GM23248 (cell line): ENCODE measurements at places on chromosomes 7 and 10. TPM values are rescaled to one million over a fixed set of nuclear protein-coding genes. Genes with fewer than 3 reads are reported as not detected.

Gene CCDC201
- not detected in 2 replicates for total RNA-seq

GRCh38 chr7:16399265-16399831 is 22.0 kb downstream of the CRPPA start:
- peak; percentile 22 for DNase-seq

DNA sequence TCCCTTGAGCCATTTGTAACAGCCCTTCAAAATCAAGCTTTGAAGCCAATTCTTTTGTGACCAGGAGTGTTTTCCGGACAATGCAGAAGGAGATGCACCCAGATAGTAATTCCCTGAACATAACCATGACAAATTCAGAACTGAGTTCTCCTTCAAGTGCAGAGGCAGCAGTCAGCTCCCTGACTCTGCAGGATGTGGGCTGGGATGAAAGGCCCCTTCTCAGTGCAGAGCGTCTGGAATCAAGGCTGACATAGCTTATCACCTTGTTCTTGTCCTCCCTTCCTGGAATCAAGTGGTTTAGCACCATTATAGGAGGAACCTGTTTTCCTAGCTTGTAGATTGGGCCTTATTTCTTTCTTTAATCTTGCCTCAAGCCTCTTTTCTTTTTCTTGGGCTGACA is 143.4 kb downstream of the SORCS3 start:
- DNase-seq: no peak

Gene SLC39A12
- not detected in 2 replicates for total RNA-seq

DNA sequence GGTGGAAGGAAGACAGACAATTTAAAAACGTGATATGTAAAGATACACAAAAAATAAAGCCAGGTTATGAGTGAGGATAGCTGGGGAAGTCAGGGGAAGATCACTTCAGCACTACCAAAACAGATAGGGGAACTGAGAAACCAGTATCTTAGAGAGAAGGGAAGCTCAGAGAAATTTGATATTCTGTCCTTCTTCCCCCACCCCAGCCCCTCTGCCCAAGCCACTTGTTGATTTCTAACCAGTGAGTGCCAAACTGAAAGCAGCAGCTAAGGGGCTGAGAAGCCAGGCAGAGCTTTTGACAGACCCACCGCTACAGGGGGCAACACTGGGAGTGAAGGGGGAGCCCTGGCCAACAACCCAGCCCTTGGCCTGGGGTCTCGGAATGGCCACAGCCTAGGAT is 9.1 kb upstream of the SLC29A3 start:
- no peak for DNase-seq

DNA sequence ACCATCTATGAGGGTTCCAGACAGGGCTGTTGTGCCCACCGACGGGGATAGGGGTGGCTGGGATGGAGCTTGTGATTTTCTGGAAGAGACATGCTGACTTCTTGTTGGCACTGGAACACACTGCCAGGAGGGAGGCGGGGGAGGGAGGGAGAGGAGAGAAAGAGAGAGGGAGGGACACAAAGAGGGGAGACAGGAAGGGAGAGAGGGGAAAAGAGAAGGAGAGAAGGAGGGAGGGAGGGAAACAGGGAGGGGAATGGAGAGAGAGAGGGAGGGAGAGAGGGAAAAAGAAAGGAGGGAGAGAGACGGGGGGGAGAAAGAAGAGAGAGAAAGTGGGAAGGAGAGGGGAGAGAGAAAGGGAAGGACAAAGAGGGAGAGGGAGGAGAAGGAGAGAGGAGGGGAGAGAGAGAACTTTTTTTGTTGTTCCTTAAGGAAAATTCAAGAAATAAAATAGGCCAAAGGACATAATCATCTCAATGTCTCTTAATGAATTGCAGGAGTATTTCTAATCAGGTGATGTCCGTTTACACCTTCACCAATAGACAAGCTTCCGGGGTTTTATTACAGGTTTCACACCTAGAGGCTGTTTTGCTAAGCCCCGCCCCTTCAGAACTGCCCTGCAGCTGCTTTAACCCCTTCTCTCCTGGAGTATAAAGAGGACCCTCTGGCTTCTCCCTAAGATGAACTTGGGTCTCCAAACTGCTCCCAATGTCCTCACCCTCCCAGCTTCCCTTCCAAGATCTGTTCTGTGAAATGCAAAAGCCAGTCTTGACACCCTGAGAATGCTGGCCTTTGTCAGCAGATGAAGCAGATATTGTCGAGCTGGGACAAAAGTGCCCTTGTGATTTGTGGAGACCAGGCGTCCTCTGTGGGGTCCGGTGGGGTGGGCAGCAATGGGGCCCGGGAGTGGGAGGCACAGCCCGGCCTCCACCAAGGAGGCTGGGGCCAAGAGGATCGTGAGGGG is 82.0 kb upstream of the GTF2IRD1 start:
- DNase-seq: no peak

DNA sequence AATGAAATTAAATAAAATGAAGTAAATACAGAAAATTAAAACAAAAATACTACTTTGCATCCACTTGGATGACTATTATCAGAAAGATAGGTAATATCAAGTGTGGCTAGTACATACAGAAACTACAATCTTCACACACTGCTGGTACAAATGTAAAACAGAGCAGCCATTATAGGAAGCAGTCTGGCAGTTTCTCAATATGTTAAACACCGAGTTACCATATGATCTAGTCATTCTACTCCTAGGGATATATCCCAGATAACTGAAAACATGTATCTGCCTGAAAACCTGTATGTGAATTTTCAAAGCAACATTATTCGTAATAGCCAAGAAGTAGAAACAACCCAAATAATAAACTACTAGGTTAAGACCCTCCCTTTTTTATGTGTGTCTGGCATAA is 33.4 kb downstream of the LARP4B start:
- no peak for DNase-seq

DNA sequence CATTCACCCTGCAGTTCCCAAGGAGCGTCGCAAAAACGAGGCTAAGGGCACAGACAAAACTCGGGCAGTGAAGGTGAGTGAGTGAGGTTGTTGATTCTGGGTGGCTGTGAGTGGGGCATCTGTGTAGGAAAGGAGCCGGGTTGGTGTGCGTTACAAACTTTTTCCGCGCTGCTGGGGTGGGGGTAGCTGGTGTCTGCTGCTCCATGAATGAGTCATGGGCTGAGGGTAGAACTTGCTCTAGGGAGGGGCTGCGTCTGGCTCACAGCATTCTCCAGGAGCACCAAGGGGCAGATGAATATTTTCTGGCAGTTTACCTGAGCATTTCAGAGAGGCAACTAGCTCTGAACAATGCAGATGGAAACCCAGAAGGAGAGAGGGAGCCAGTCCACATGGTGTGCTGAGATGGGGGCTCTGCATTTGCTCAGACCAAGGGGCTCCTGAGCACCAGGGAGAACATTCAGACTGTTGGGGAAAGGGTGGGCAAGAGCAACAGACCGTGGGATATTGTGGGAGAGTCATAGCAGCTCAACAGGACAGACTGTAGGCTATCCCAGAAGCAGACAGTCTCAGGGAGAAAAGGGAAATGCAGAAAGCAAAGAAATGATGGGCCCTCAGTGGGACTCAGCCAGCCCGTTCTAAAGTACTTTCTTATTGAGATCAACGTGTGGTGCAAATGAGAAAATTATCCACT is 18.8 kb downstream of the NOBOX start:
- DNase-seq: no peak

DNA sequence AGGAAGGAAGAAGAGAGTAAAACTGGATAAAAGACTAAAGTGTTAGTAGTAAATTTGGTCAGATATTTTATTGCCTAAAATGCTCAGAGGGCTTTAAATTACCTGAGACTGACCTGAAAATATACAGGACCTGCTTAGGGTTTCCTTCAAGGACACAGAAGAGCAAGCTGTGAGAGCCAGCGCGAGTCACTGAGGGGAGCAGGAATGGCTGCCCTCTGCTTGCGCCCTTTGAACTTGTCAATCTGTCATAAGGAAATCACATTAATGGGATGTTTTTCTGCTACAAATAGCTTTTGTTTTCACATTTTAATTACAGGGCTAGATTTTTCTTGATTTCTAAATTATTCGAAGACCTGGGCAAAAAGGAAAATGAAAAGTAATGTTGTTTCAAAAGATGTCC is 26.9 kb downstream of the DNAJB9 start:
- DNase-seq: no peak

Gene UCN3
- not detected in 2 replicates for total RNA-seq

Gene ERVW-1
- not detected in 2 replicates for total RNA-seq

DNA sequence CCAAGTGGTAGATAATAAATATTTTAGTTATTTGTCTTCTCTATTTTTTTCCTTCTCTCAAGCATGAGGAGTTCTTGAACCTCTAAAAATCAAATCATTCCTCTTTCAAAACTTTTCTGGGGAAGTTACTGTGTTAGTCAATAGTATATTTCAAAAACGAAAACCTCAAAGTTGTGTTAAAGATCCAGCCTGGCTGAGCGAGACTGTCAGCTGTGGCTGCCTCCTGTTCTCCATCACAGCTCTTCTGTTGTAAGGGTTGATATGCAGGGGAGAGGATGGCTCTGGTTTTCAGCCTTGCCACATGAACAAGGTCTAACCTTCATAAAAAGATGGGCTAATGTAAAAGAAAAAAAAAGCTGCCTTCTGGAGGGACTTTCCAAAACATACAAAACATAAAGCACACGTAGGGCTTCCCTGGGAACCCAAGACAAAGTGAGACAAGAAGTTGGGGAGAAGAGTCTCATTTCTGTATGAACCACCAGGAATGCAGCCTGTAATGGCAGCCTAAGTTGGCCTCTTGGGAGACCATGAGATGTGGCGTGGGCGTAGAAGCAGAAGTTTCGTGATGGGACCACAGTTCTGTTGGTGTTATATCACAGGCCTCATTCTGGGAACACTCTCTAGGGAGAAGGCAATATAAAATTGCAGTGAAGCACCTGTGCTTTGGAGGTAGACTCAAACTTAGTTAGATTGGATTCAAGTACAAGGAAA is 77.9 kb upstream of the FHIP2A start:
- DNase-seq: no peak

DNA sequence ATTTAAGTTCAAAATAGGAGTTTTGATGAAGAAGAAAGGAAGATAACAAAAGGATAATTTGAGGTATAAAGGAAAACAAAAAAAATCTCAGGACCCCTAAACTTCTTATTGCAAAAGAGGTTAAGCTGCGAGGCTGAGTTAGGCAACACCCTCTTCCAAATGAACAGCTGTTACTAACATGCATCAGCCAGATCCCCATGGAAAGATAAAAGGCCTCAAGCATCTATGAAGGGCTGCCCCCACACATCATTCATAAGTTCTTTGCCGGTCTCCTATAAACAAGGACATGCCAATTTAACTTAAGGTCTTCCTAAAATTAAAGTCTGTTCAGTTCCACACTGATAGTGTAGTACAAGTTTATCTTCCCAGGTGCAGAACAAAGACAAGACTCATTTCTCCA is 75.8 kb upstream of the IMMP2L start:
- no peak for DNase-seq

- no peak for DNase-seq
Measured at GRCh38 chr7:68537774-68538071, 1060.6 kb upstream of the AUTS2 start.

DNA sequence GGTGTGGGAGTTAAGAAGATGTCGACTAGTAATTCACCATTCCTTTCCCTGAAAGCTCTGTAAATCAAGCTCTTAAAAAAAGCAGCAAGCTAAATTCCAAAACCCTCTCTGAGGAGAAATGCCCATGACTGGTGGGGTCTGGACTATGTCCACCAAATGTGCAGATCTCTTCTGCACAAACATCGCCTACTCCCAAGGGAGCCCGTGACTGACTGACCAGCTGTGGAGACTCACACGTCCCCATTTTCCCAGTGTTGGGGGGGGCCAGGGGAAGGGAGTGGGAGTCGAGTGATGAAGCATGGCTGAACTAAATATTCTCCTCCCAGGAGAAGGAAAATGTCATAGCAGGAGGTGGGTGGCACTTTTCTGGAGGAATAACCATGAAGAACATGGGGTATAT is 164.1 kb upstream of the HPS1 start:
- no peak for DNase-seq

- DNase-seq: no peak
Measured at GRCh38 chr10:23768281-23768680, 329.4 kb downstream of the OTUD1 start.

- peak; percentile 55 for DNase-seq
Measured at GRCh38 chr10:71323407-71323806, 4.3 kb downstream of the SLC29A3 start.

Gene CFAP69
- 6.9 and 13.5 TPM in 2 replicates for total RNA-seq

- no peak for DNase-seq
Measured at GRCh38 chr10:45106236-45106856, 105.6 kb downstream of the ZNF22 start.

DNA sequence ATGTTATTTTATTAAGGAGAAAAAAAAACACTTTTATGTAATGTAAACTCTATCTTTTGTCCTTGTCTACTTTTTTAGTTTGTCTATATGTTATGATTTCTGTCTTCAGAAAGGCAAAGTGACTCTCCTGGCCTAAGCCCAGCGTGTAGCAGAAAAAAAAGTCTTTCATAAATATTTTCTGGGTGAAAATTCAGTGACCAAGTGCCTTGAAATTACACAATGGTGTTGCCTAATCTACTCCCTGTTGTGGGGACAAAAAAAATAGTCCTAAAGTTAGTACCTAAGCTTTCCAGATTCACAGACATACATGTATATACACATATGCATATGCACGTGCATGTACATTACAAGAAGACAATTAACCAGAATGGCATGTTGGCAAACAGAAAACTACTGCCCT is 1257.8 kb upstream of the SORCS1 start:
- DNase-seq: peak; percentile 71

GRCh38 chr7:13651167-13651566 is 338.3 kb downstream of the ETV1 start:
- DNase-seq: no peak

Gene LLCFC1
- not detected in 2 replicates for total RNA-seq

DNA sequence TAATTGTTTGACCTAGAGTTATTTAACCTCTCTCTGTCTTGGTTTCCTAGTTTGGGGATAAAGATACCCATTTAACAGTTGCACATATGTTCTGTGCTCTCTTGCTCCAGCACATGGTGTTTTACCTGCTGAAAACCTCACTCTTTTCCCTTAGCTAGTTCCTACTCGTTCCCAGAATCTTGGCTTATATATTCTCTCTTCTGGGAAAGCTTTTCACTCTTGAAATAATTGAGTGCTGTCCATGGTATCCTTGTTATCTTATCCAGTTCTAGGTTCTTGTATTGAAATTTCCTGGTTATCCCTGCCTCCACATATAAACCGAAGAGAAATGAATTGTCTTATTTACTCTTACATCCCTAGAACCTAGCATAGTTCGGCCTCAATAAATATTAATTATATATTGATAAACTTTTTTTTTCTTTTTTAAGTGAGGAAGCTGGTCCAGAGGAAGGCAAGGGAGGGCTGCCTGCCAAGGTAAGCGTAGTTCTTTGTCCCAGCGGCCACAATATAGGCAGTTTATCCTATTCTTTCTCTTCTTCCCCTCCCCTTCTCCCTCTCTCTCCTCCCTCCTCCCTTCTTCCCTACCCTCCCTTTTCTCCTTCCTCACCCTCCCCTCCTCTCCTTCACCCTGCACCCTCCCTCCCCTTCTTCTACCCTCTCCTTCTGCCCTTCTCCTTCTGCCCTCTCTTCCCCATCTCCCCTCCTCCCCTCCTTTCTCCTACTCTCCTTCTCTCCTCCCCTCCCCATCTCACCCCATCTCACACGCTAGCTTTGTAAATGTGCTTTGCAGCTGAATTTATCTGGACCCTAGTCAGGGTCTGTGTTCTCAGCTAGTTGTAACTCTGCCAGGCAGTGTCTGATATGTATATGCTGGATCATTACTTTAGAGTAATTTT is 7.9 kb downstream of the WEE2 start:
- no peak for DNase-seq

Gene PILRA
- not detected in 2 replicates for total RNA-seq

- no peak for DNase-seq
Measured at GRCh38 chr10:104778371-104778770, 137.3 kb downstream of the SORCS3 start.

- no peak for DNase-seq
Measured at GRCh38 chr7:117672453-117672852, 192.6 kb downstream of the CFTR start.

Gene SSC4D
- total RNA-seq: 0.43 TPM in 1 of 2 replicates, not detected in the other
